ENCODE measurements at places on chromosomes 13 and 19.

- no peak for DNase-seq
These were observed at the start of gene PRX for GRCh38 chr19:40413291-40413845. Gene PRX (minus strand): TSS chr19:40413378. CDS start chr19:40407932, 5,446 bp downstream.

DNA sequence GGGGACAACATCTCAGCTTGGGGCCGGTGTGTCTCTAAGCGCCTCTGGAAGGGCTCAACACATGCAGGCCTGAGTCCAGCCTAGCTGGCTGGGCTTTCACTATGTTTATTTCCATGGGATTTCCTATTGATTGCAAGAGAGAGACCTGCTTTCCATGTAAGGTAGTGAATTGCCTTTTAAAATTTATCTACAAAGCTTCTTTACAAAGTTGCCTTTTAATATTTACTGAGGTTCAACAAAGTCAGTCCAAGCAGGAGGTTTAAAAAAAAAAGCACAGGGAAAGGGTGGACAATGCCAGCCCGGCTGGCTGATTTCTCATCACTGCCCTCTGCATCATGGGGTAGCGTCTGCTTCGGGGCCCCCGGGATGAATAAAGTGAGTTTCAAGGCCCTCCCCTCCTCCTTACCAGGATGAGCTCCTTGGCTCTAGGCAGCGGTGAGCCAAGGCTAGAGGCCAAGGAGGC, 15.8 kb downstream of the TLE2 start:
- no peak for DNase-seq

GRCh38 chr19:8221161-8221560, 12.0 kb downstream of the CERS4 start:
- peak; percentile 14 for DNase-seq

- DNase-seq: no peak
These were observed 12.4 kb downstream of the TMEM143 start for GRCh38 chr19:48351341-48351752.

DNA sequence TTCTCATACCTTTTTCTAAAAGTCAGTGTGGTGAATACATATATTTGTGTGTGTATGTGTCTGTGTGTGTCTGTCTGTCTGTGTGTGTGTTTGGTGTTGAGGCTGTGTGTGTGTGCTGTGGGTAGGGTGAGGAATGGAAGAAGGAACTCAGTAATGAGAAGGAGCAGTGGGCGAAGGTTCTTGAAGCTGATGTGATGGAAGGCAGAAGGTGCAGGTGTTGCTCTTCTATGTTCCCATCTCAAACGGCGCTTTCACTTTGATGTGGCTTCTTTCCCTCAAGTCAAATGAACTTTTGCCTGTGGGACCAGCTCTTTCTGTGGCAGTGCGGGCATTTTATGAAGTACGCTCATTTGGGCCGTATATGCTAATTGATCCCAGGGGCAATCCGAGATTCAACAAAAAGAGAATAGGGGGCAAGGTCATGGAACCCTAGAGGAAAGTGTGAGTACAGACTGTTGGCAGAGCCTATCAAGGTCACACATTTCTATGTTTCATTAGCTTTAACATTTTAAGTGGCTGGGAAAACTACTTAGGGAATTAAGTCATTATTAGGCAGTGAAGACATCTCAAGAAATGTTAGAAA, 15.2 kb downstream of the BIVM start:
- DNase-seq: no peak

GRCh38 chr19:42466521-42467182, 23.9 kb upstream of the CXCL17 start:
- DNase-seq: no peak

- DNase-seq: no peak
These were observed 104.3 kb downstream of the KCNRG start for GRCh38 chr13:50119591-50119990.

- DNase-seq: no peak
These were observed 12.8 kb downstream of the SHC2 start for GRCh38 chr19:447816-448560.

GRCh38 chr13:35833608-35834275, 297.4 kb downstream of the DCLK1 start:
- DNase-seq: no peak

DNA sequence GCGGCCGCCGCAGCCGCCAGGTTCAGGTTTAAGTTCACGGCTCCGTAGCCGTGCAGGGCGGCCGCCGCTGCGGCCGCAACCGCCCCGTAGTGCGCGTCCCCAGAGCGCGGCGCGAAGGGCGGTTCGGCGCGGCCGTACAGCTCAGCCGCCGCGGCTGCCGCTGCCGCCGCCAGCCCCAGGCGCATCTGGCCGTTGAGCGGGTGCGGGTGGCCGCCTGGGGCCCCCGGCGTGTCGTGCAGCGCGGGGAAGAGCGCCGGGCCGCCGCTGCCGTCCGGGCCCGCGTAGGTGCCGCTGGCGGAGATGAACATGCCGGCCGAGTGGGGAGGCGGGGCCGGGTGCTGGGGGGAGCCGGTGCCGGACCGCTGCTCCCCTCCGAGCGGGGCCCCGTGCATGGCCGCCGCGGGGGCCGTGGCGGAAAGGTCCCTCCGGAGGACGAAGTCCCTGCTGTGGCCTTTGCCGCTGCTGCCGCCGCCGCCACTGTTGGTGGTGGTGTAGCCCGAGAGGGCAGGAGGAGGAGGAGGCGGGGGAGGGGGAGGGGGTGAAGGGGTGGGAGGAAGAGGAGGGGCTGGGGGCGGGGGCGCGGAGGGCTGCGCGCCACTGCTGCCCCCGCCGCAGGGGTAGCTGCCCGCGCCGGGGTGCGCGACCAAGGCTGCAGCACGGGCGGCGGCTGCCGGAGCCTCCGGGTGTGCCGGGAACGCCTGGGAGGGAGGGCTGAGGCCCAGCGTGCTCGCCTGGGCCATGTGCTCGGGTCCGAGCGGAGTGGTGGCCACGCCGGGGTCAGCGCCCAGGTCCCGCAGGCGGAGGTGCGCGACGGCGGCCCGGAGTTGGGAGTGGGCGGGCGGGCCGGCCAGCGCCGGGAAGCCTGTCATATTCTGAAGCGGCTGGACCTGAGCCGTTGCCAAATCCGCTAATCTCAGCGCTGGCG, 654 bp downstream of the ZIC5 start:
- no peak for DNase-seq

- peak; percentile 35 for DNase-seq
These were observed 6.7 kb upstream of the ERFL start for GRCh38 chr19:41934849-41935374.

DNA sequence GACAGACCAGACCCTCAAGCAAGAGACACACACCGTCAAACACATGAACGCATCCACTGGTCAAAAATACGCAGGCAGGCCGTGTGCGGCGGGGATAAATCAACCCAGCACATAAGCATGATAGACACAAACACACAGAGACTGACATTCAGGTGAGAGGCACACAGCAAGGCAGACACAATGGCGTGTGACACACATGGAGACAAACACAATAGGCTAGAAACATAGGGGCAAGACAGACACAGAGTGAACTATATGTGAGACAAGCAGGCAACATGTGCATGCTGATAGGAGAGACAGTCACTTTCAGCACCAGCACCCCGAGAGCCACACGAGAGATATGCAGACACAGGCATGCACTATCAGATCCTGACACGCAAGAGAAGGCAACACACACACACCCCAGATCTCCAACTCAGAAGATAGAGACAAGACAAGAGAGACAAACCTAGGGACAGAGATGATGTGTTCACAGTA, 6.9 kb upstream of the JUNB start:
- no peak for DNase-seq

Measured in C1 segment of cervical spinal cord (tissue), 14 donors.